ENCODE measurements at places on chromosomes 3 and 15.

GRCh38 chr3:186060222-186060621 is 48.7 kb downstream of the ETV5 start:
- no peak for DNase-seq

DNA sequence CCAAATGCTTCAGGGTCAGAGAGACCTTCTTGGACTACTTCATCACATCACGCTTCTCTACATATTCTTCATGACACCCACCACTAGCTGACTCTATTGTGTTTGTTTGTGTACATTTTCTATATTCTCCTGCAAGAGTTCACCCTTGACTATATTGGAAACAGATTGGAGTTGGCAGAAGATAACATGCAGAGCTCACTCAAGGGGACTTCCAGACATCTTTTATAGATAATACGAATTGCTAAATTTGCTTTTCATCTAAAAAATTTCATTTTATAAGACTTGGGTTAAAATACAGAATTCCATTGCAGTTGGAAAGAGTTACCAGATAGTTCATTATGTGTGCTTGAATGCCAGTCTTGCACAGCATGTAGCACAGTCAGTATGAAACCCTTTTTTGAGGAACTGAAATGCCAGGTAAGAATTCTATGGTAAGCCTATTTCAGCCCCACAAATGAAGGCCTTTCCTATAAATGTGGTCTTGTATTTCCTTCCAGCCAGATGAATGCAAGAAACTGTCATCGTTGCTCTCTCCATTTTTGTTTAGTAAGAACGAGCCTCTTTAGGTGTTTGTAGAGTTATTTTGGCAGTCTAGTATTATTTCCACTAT is 177.6 kb downstream of the GHSR start:
- DNase-seq: no peak

DNA sequence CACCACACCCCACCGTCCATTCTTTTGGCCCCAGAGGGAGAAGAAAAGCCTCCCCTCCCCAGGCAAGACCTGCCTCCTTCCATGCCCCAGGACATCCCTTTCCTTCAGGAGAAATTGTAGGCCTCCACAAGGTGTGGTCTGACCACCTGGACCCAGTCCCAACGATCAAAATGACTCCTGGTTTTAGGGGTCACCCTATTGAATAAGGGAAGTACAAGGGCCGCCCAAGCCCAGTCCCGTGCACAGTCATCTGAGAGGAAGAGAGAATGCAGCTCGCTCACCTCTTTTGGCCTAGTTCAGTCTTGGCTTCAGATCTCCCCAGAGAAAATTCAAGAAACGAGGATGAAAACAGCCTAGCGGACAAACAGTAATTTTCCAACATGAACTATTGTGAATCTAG is 249.1 kb downstream of the UACA start:
- DNase-seq: no peak

- DNase-seq: no peak
Measured at GRCh38 chr15:63310646-63311045, 33.2 kb downstream of the APH1B start.

GRCh38 chr3:30141927-30142326 is 464.5 kb upstream of the TGFBR2 start:
- no peak for DNase-seq

GRCh38 chr3:151794080-151794479 is 19.8 kb upstream of the AADAC start:
- DNase-seq: no peak

DNA sequence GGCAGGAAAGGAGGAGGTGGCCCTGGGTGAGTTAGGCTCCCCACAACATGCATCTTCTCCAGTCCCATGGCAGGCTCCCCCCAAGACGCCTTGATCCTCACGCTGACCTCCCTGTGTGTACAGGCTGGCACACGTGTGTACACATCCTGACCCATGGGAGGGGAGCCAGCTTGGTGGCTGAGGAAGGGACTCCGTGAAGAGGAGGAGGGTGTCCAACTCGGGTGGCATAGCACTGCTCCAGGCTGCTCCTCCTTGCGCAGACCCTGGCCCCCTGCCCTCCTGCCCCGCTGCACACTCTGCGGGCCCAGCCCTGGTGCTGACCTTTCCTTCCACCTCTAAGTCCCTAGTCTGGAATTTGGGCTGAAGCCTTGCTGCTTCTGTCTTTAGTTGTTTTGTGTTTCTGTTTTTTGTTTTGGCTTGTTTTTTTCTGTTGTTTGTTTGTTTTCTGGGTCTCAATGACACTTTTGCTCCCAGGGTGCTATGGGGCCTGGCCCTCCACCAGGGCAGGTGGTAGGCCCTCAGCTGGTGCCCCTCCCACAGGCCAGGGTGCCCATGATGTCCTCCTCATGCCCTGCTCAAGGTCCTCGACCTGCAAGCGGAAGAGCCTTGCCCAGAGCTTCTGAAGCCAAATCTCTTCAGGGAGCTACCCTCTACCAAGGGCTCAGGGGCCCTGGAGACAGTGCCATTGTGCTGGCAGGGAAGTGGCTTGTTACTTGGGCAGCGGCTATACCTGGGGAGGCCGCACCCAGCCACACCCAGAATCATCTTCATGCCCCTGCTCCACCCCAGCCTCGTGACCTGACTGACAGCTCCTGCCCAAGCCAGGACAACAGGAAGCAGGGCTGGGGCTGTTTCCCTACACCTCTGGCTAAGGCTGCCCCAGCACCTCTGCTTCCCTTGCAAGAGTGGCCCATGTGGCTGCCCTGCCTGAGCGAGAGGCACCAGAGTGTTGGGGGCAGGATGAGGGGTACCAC is 5.1 kb downstream of the EPHB3 start:
- DNase-seq: no peak

DNA sequence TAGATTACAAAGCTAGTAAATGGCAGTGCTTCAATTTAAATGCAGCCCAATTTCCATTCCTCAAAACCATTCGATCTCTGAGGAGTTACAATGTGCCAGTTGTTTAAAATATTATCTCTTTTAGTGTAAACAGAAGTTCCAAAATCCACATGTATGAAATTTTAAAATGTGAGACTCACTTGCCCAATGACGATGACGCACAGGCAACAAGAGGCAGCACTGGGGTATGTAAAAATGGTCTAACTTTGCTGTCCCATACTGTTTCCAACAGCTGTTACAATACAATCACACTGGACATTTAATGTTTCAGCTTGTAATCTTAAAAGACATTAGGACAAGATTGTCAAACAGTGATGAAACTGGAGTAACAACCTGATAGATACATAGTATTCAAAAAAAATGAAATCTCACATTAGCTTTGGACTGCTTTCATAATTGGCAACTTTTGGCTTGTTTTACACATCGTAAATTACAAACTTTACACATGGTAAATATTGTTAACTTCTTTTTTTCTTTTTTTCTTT is 12.2 kb downstream of the SLTM start:
- no peak for DNase-seq

DNA sequence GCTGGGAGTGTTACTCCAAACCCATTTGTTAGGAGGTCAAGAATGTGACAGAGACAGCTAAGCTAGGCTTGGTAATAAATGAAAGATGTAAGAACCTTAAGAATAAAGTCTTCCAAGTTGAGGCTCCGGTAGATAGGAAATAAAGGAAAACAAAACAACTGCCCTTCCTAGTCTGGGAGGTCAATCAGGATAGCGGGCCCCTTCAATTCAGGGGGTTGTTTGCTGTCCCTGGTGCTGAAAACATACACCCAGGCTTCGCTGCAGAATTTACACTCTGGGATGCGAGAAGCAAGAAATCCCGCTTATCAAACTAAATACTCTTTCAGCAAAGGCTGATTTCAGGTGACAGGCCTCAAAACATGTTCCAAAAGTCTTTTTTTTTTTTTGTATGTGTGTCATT is 393.4 kb downstream of the NTRK3 start:
- DNase-seq: no peak

- DNase-seq: peak; percentile 18
Measured at GRCh38 chr3:57958642-57959422, 49.4 kb upstream of the FLNB start.
